ENCODE measurements at places on chromosomes 3 and 15. TPM values are rescaled to one million over a fixed set of nuclear protein-coding genes. Genes with fewer than 3 reads are reported as not detected.

GRCh38 chr15:37253877-37254276, 153.5 kb upstream of the MEIS2 start:
- DNase-seq = no peak

DNA sequence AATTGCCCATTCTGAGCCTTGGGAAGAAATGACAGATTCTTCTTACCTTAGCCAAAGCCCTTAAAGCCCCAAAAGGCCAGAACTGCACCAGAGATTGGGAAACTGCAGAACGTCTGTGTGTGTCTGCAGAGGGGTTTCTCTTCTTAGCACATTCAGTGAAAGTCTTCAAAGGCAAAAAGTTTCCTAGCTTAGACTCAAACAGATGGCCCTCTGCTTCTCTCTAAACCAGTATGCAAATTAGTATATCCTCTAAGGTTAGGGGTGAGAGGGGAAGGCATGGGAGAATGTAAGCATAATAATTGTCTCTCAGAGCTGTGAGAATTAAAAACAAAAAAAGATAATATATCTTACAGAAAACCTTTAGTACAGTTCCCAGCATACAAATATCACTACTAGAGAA, 334.0 kb upstream of the MCTP2 start:
- no peak for DNase-seq

GRCh38 chr3:170178651-170179050, 2.9 kb downstream of the PHC3 start:
- no peak for DNase-seq

DNA sequence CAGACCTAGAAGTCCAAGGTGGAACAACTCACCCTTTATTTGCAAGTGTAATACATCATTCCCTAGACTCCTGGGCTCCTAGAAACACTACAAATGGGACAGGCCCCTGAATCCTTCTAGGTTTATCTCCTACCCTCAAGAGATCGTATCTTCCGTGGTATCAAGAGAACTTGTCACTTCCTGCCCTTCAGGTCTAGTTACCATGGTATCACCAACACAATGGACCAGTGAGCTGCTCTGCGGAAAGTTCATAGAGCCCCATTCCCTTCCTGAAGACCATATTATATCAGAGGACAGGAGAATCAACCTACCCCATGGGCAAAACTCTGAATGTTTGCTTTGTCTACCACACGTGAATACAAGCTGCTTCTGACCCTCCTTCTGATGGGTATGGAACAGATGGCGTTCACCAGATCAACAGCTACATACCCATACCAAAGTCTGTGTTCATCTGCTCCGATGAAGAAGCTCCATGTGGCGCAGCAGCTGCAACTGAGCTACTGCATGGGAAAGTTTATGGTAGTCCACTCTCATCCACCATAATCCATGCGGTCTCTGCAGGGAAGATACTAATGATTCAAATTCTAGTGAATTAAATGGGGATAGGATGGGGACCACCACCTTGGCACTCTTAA, 84.6 kb upstream of the KLF13 start:
- no peak for DNase-seq

Gene CHRM5
- total RNA-seq = 0.44 TPM

Measured in tibial nerve (tissue), 4 donors.